ENCODE measurements at places on chromosomes 16 and 17. TPM values are rescaled to one million over a fixed set of nuclear protein-coding genes. Genes with fewer than 3 reads are reported as not detected.

- no peak for DNase-seq
- H3K36me3 ChIP-seq: peaks cover 18% of the 10 kb centered on the region
- H3K4me3 ChIP-seq: no peak overlapping the region
- no peak overlapping the region for H3K27ac ChIP-seq
- no peaks in the 10 kb centered on the region for H3K27me3 ChIP-seq
Observed at GRCh38 chr17:30517786-30518185, 40.6 kb downstream of the GOSR1 start.

GRCh38 chr16:10980813-10981212 is 36.4 kb downstream of the CLEC16A start:
- no peak overlapping the region for H3K4me3 ChIP-seq
- no peak overlapping the region for H3K27ac ChIP-seq
- H3K27me3 ChIP-seq: no peaks in the 10 kb centered on the region
- H3K36me3 ChIP-seq: no peaks in the 10 kb centered on the region
- DNase-seq: no peak

GRCh38 chr17:66636111-66636510 is 198.8 kb upstream of the CACNG5 start:
- no peak overlapping the region for H3K4me3 ChIP-seq
- H3K27me3 ChIP-seq: no peaks in the 10 kb centered on the region
- no peak for DNase-seq
- H3K27ac ChIP-seq: no peak overlapping the region

GRCh38 chr17:6239241-6239798 is 169.1 kb downstream of the WSCD1 start:
- DNase-seq: no peak
- no peaks in the 10 kb centered on the region for H3K4me1 ChIP-seq
- H3K27me3 ChIP-seq: peaks cover 64% of the 10 kb centered on the region
- no peak overlapping the region for H3K4me3 ChIP-seq
- H3K36me3 ChIP-seq: no peaks in the 10 kb centered on the region

DNA sequence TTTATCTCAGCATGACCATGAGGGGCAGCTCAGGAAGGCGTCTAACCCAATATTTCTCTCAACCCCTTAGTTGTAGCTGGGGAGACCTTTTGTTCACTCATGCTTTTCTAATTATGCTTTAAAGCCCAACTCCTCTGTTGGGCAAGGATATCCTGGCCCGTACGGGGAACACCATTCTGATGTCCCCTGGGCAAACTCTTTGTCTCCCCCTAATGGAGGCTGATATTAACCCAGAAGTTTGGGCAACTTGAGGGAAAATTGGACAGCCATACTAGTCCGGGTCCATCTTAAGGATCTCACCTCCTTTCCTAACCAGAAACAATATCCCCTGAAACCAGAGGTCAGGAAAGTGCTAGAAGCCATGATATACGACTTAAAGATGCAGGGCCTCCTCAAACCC is 143.7 kb upstream of the COX10 start:
- no peak overlapping the region for H3K27ac ChIP-seq
- no peaks in the 10 kb centered on the region for H3K4me1 ChIP-seq
- peaks cover 8% of the 10 kb centered on the region for H3K27me3 ChIP-seq
- H3K4me3 ChIP-seq: no peak overlapping the region

DNA sequence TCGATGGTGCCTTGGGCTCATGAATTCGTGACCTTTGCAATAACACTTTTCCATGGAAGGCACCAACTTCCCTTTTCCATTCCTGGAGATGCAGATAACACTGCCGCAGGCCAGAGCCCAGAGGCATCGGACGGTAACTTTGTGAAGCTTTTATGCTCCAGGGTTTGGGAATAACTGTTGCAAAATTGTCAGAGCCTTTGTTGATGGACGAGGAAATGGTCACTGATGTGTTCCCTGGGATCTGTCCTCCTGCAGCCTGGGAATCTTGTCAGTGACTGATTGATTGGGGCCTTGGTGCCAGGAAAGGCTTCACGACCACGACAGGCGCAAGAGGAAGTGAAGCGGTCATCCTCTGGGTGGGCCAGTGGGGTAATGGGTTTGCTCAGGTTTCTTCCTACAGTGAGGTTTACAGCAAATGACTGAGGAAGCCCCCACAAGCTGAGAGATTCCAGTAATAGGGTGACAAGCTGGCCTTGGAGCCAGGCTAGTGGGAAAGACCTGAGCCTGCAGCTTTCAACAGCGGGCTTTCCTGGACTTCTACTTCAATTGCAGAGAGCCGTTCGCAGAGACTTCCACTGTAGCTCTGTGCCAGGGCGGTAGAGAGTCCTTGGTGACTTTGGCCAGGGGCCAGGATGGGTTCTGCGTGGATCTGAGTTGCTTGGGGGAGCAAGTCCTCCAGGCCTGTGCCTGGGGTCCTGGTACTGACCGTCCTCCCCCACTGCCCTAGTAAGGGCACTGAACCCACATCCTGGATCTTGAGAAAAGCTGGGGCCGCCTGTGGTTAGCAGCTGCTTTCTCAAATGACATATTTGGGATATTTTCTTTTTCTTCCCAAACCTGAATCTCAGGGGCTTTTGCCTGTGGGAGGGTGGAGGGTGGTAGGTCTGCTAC is 37.6 kb downstream of the PGS1 start:
- DNase-seq: no peak
- H3K4me3 ChIP-seq: no peak overlapping the region
- no peaks in the 10 kb centered on the region for H3K4me1 ChIP-seq
- peaks cover 28% of the 10 kb centered on the region for H3K36me3 ChIP-seq
- H3K27me3 ChIP-seq: no peaks in the 10 kb centered on the region

- H3K36me3 ChIP-seq: peaks cover 22% of the 10 kb centered on the region
- DNase-seq: no peak
- no peak overlapping the region for H3K27ac ChIP-seq
- H3K27me3 ChIP-seq: no peaks in the 10 kb centered on the region
- no peak overlapping the region for H3K4me3 ChIP-seq
Observed at GRCh38 chr17:38893607-38894006, 23.7 kb downstream of the LASP1 start.

DNA sequence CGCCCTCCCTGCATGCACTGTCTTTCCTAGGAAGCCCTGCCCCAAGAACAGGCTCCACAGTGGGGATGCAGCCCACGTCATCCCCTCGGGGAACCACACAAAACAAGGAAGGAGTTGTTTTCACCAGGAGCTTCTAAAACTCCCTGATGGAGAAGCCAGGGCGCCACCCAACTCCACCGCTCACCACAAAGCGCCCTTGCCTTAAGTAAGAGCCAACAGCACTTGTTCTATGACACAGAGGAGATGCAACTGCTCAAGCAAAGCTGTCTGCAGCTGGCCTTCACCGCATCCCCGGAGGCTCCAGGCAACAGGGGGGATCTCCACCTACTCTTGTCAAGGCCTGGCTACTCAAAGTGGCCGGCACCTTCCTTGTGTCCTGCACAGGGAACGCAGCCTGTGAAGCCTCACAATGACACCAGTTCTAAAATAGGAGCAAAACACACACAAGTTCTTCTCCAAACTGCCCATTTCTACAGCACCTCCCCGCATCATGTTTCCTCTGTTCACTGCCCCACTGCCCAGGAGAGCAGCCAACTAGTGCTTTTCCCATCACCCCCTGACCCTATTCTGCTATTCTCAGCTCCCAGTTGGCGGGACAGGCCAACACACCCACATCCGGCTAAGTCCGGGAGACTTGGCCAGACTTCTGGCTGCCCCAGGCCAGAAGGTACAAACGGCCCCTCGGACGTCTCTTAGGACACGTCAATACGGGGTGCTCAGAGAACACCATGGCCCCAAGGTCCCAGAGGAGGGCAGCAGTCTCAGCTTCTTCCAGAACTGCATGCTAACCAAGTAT is 24.2 kb downstream of the MPG start:
- H3K27me3 ChIP-seq: no peaks in the 10 kb centered on the region
- no peak overlapping the region for H3K27ac ChIP-seq
- H3K36me3 ChIP-seq: no peaks in the 10 kb centered on the region
- no peaks in the 10 kb centered on the region for H3K4me1 ChIP-seq

- no peak for DNase-seq
- H3K36me3 ChIP-seq: peaks cover 22% of the 10 kb centered on the region
- no peak overlapping the region for H3K27ac ChIP-seq
Observed at GRCh38 chr17:50375858-50376538, 3.0 kb downstream of the EME1 start.

- H3K4me1 ChIP-seq: peaks cover 88% of the 10 kb centered on the region
- no peak for DNase-seq
- H3K36me3 ChIP-seq: no peaks in the 10 kb centered on the region
- peak overlapping the region; percentile 93 for H3K27ac ChIP-seq
Observed at GRCh38 chr17:29155966-29156338, 24.2 kb downstream of the MYO18A start.

DNA sequence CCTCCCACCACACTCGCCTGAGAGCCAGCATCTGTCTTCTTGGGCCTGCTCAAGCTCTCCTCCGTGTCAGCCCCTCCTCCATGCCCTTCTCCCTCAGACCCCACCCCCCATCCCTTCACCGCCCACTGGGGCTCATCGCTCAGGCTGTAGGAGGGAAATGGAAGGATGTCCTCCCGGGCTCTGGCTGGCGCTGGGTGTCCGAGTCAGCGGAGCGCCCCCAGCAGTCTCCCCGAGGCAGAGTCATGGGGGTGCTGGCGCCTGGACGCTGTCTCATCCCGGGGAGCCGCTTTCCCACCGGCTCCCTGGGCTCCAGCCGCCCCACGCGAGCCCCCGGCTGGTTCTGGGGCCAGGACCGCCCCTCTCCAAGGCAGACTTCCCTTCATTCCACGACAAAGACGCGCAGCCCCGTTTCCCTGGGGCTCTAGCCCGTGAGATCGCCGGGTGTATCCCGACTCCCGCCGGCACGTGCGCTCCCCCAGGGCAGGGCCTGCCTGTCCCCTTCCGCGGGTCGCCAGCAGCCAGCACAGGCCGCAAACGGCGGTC is 428 bp upstream of the ANTKMT start:
- H3K27me3 ChIP-seq: no peaks in the 10 kb centered on the region
- no peaks in the 10 kb centered on the region for H3K36me3 ChIP-seq
- H3K4me1 ChIP-seq: peaks cover 65% of the 10 kb centered on the region
- peak overlapping the region; percentile 100 for H3K27ac ChIP-seq
- peak overlapping the region; percentile 87 for H3K4me3 ChIP-seq

- H3K4me1 ChIP-seq: peaks cover 6% of the 10 kb centered on the region
- H3K27ac ChIP-seq: no peak overlapping the region
- no peak for DNase-seq
- H3K36me3 ChIP-seq: no peaks in the 10 kb centered on the region
- H3K27me3 ChIP-seq: no peaks in the 10 kb centered on the region
Observed at GRCh38 chr17:40545660-40546059, 19.6 kb downstream of the CCR7 start.

CTF1 gene
- 1.4 TPM for total RNA-seq

KRTAP4-3 gene
- total RNA-seq: not detected

ABCA9 gene
- total RNA-seq: not detected

NAGS gene
- 10.0 TPM for total RNA-seq

ATP2A3 gene
- total RNA-seq: 23.1 TPM
